ENCODE measurements at places on chromosomes 11 and 22.

DNA sequence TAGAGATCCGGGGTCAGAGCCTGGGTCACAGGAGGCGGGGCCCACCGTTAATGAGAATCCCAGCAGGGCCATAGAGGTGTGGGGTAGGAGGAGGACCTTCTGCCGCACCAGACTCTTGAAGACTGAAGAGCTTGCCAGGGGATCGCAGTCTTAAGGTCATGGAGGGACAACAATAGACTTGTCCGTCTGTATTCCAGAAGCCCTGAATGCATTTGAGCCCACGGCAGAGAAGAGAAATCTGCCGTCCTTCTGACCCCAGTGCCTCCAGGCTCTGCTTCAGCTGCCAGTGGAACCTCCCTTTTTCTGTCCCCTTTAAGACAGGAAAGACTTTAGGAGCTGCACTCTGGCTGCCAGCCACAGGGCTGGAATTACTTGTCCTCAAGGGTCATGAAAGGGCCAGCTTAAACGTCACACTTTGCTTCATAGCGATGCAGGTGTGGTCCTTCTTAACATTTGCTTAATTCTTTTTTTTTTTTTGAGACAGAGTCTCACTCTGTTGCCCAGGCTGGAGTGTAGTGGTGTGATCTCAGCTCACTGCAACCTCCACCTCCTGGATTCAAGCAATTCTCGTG lies 15.5 kb upstream of the ST3GAL4 start:
- no peak for DNase-seq

DNA sequence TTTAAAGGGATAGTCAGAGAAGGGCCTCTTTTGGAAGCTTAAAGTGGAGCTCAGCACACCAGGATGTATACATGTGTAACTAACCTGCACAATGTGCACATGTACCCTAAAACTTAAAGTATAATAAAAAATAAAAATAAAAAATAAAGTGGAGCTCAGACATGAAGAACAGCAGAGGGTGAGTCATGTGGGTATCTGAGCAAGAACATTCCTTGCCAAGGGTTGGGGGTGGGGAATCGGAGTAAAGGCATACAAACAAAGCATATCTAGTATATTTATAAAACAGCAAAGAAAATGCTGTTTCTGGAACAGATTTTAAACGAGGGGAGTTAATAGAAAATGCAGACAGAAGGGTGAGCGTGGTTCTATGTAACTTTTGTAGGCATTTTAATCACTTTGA lies 562.6 kb upstream of the ANO3 start:
- DNase-seq = no peak

DNA sequence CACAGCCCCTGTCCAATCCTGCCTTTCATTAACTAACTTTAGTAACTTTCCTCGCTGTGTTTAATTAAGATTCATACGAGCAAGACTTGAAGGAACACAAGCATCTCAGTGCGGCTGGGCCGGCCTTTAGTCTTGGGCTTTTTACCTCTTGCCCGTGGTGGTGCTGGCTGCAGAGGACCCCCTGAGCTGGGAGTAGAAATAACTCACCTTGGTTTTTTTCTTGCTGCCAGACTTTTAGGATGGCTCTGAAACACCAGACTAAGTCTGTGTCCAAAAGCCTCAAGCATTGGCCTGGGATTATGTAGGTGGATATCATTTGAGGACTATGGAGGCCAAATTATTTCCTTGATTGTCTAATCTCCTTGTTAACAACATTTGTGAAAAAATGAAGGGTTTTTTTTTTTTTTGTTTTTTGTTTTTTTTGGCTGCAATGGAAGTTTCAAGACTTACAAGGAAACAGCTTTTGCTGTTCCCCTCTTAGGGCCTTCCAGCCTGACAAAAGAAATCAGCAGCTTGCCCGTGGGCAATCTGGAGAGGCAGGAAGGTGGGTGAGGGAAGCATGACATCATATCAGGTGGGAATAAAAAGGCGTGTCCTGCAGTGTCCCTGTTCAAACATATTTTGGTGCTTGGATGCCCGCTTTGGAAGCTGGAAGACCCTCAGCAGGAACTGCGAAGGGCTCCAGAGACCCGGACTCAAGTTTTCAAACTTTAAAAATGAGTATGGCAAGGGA lies 44.0 kb downstream of the SMIM38 start:
- DNase-seq = no peak

- no peak for DNase-seq
Measured at GRCh38 chr11:3964056-3964455, 108.6 kb downstream of the STIM1 start.

DNA sequence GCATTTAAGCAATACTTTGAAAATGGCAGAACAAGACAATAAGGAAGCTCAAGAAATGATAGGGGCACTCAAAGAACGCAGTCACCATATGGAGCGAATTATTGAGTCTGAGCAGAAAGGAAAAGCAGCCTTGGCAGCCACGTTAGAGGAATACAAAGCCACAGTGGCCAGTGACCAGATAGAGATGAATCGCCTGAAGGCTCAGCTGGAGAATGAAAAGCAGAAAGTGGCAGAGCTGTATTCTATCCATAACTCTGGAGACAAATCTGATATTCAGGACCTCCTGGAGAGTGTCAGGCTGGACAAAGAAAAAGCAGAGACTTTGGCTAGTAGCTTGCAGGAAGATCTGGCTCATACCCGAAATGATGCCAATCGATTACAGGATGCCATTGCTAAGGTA lies 51.9 kb downstream of the SPECC1L start:
- DNase-seq = no peak

DNA sequence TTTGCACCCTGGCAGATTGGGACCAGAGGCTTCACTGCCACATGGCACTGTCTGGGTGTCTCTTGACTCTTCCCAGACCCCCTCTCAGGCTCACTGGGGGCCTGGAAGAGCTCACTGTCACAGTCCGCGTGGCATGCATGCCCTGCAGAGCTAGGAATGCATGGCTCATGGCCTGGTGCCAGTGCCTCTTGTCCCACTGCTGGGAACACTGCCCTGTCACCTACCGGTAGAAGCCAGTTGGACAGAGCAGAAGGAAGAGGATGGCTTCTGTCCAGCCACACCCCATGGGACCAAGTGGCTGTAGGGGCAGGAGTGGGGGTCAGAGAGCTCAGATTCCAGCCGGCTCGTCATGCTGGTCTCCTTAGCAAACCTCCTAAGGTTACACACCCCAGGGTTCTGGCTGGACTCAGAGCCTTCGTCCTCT lies 29.7 kb downstream of the MB start:
- no peak for DNase-seq

- DNase-seq = no peak
Measured at GRCh38 chr11:1293619-1294015, 15.8 kb downstream of the TOLLIP start.

All from C1 segment of cervical spinal cord (tissue), 14 donors.